GM23338 (cell line): ENCODE measurements at places on chromosomes 16 and 17. TPM values are rescaled to one million over a fixed set of nuclear protein-coding genes. Genes with fewer than 3 reads are reported as not detected.

Gene HOXB6
- not detected in 2 replicates for total RNA-seq

GRCh38 chr17:55090079-55090492 lies 121.5 kb downstream of the STXBP4 start:
- H3K4me1 ChIP-seq: peaks cover 9% of the 10 kb centered on the region
- H3K27me3 ChIP-seq: no peaks in the 10 kb centered on the region
- no peaks in the 10 kb centered on the region for H3K36me3 ChIP-seq
- no peak overlapping the region for H3K4me3 ChIP-seq

DNA sequence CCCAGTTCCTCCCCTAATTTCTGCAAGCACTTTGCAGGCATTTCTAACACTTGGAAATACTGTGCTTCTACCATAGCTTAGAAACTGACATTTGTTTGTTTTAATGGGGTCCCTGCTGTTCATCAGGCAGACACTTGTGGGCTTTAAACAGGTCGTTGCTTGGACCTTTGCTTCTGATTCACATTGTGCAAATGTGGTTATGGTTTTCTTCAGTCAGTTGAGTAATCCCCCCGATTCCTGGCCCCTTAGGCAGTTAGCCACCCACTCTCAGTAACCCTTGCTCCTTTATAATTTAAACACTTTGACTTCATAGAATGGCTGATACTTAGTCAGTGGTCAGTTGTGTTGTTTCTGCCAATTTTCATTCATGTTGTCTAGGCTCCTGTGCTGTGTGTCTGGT lies 39.4 kb downstream of the SLC47A1 start:
- no peaks in the 10 kb centered on the region for H3K36me3 ChIP-seq
- H3K4me3 ChIP-seq: no peak overlapping the region
- H3K27ac ChIP-seq: no peak overlapping the region
- H3K27me3 ChIP-seq: no peaks in the 10 kb centered on the region
- no peak for DNase-seq

DNA sequence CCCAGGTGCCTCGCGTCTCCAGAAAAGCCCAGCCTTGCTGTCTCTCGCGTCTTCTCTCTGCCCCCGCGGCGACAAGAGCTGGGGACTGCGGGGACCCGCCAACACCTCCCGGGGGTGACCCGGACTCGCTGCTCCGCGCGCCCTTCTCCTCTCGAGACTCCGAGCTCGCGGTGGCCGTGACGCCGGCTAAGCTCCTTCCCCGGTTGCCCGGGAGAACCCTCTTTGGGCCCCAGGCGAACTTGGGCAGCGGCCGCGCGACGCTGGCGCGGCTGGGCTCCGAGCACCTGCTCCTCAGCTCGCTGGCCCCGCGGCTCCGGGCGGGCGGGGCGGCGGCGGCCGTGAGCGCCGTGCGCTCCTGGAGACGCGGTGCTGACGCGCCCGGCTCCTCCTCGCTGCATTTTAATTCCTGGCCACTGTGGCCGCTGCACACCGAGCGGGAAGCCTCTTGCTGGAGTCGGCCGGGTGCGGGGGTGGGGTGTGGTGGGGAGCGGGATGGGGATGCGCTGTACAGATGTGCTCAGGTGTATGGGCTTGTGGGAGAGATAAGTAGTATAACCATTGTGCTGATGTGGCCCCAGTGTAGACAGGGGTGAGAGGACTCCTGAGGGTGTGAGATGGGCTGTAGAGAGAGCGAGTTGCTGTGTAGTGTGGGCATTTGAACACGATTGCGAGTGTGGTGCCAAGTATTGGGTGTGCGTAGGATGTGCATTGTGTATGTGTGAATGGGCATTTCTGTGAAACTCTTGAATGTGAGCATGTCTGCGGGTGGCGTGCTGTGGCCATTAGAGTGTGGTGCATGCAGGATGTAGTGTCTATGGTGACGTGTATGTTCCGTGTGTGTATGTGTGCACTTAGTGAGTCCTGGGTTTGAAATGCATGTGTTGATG lies at the start of gene ASIC2:
Gene ASIC2, minus strand, starts transcription at position 315 of the 887 bp plus-strand sequence.
- peak within 1 kb of the TSS; percentile 75 for H3K4me3 ChIP-seq
- DNase-seq: peak; percentile 85
- H3K36me3 ChIP-seq: no peaks in the 10 kb centered on the region

GRCh38 chr17:73710095-73710592 lies 65.9 kb upstream of the SDK2 start:
- H3K36me3 ChIP-seq: no peaks in the 10 kb centered on the region
- H3K4me1 ChIP-seq: no peaks in the 10 kb centered on the region
- no peak overlapping the region for H3K4me3 ChIP-seq

DNA sequence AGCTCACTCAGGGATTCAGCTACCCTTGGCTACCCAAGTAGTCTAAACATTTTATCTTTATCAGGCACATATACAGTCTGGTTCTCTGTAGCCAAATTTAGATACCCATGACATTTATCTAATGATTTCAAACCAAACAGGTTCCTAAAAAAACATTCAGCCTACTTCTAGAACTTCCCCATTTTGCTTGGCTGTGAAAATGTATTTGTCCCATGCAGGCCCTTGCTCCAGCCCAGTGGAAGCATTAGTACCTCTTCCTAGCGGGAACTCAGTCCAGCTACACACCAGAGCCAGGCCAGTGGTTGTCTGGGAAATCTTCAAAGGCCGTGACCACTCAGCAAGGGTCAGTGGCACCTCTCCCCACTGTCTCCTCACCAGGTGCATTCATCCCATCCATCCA lies 26.2 kb upstream of the NAGLU start:
- H3K4me3 ChIP-seq: no peak overlapping the region
- DNase-seq: no peak
- no peaks in the 10 kb centered on the region for H3K4me1 ChIP-seq
- peaks cover 5% of the 10 kb centered on the region; the same call in 1 of the 2 replicates for H3K36me3 ChIP-seq

- H3K4me1 ChIP-seq: peaks cover 15% of the 10 kb centered on the region
- H3K36me3 ChIP-seq: peaks cover 14% of the 10 kb centered on the region
- no peaks in the 10 kb centered on the region for H3K27me3 ChIP-seq
- H3K4me3 ChIP-seq: peak overlapping the region; percentile 99
- DNase-seq: peak; percentile 77
Measured at GRCh38 chr17:81666092-81666341, 388 bp downstream of the OXLD1 start.
